ENCODE measurements at places on chromosomes 3 and 15.

- DNase-seq = no peak
Observed at GRCh38 chr3:194315965-194316361, 35.2 kb downstream of the CPN2 start.

GRCh38 chr3:52432225-52432624 is 12.7 kb downstream of the SEMA3G start:
- DNase-seq = no peak

DNA sequence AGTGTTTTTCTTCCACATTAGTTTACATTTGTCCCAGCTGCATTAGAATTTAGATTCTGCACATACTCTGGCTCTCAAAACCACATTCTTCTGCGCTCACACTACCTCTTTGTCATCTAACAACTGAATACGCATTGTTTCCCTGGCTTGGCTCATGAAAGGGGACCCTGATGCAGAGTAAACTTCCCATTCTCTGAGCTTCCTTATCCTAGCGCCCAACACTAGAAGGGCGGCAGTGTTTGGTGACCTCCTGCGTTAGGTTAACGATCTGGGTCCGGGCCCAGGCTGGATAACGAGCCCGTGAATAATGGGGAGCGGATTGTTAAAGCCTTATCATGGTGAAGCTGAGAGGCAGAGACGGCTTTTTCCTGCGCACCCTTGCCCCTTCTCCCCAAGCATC is 63.9 kb downstream of the ETV5 start:
- no peak for DNase-seq

GRCh38 chr15:66405615-66406014 is 18.9 kb downstream of the MAP2K1 start:
- no peak for DNase-seq

DNA sequence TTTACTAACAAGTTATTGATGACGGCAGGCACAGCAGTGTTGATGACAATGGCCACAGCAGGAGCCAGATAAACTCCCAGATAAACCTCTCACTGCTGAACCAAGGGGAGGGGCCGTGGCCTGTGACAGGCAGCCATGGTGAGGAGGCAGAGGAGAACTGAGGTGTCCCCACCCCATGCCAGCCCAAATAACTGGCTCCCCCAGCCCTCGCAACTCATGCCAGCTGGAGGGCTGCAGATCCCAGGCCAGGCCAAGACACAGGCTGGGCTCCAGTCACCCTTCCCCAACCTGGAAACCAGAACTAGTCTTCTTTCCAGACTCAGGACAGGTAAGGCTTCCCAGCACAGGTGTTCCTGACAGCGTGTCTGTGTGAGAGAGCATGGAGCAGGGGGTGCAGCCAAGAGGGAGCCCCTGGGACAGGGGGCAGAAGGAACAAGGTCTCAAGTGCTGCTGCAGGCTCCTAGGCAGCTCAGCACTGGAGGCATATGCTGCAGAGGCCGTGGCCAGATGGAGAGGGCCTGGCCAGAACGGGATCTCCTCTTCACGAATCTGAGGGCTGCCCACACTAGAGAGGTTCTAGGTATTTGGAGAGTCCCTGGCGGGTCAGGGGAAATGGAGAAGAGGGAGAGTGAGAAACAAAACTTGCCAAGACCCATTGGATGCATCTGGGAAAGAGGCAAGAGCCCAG is 15.9 kb downstream of the PLA2G4F start:
- DNase-seq = no peak

- no peak for DNase-seq
Observed at GRCh38 chr15:97692301-97693015, 268.0 kb upstream of the ARRDC4 start.

DNA sequence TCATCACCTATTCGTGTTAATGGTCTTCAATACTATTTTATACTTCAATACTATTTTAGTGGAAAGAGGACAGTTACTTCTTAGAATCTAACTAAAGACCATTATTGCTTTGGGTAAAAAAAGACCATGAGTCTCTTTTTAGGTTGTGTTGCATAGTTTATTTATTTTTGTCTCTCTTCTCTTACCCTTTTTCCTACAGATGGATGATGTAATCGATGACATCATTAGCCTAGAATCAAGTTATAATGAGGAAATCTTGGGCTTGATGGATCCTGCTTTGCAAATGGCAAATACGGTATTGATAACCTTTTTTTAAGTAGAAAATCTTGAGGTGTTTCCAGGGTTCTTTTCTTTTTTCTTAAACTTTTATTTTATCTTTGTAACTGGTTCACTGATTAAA is 58.5 kb upstream of the SAMMSON start:
- DNase-seq = no peak

DNA sequence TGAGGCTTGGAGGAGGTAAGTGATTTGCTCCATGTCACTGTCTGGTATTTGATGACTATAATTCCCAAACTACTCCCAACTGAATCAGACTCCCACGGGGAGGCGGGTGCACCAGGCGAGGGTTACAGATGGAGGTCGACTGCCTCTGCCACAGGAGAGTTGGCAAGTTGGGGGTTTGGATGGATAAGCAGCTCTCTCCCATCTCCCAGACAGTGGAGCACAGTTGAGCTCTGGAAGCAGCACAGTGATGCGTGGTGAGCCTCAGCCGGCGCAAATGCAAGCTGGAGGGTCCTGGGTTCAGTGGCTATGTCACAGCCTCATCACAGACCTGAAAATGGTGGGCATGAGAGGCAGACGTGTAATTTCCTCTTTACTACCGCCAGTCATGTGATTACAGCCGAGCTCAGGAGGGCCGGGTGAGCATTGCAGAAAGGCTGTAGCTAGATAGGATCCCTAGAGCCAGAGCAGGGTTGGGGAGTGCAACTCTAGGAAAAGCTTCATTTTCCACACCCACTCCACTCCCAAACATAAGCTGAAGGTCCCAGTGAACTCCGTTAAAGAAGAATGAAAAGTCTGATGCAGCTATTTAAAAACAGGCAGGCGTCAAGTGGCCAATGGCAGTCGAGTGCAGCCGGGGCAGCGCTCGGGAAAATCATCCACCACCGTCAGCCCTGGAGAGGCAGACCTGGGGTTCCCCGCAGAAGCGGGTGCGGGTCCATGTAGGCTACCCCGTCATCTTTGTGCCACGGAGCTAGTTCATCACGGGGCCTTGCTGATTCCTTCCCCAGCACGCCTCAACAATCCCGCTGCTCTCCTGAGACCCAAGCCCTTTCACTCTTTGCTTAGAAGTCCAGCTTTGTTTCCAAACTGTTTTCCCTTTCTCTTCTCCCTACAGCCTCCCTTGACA is 33.3 kb upstream of the VPS8 start:
- DNase-seq = no peak

DNA sequence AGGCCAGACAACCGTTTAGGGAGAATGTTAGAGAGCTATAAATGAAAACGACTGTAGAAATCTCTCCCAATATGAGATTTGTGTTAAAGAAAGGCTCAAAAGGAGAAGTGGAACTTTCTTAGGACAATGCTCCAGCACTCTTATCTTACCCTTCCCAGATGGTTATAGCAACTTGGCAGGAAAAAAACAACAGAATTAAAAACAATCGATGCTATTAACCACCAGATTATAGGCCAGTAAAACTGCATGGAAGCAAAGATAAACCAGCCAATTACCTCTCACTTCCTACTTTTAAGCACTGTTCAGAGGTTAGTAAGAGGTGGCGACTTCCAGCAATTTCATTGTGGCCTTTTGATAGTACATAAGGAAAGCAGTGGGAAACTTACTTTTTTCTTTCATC is 72.9 kb downstream of the TMCC1 start:
- no peak for DNase-seq

Data from DMS79 (cell line).